Fibroblast of skin of right biceps (primary cell): ENCODE measurements at places on chromosomes 7 and 10.

- DNase-seq, result no peak
Measured at GRCh38 chr10:32348297-32349198, 1.6 kb upstream of the EPC1 start.

GRCh38 chr10:110207011-110207804 lies at the start of gene MXI1:
Gene MXI1, plus strand, starts transcription at chr10:110207605. Its CDS starts 204 bp downstream, at chr10:110207809.
- DNase-seq, result peak; percentile 81

- no peak for DNase-seq
Measured at GRCh38 chr10:126036515-126036914, 140.2 kb downstream of the FANK1 start.

DNA sequence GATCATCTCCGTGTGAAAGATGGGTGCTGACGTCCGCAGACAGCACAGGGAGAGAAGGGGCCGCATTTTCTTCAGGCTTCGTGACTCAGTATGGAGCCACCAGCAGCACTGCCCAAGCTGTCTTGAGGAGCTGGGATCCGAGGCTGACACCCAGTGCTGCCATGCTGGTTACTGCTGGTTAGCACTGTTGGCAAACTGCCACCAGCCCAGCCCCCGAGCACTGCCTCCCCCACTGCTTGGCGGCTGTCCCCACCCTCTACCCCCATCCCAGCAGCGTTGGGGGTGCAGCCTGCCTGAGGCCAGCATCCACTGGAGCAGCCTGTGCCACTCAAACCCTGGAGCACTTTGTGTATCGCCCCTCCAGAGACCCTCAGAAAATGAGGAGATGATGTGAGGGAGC lies 35.8 kb upstream of the EN2 start:
- no peak for DNase-seq

DNA sequence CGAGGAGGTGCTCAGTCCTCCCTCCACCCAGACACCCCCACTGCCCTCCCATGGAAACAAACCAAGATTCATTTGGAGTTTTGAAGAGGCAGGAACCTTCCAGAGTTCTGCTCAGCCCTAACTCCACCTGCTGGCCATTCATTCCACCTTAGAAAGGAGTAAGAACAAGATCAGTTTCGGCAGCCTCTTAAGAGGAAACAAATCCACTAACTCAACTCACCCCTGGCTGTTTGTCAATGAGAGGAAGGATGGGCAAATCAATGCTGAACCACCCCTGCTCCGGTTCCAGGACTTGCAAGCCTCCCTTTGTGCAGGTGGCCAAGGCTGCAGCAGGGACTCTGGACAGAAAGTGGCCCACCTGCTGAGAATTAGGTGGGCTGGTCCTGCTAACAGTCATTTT lies 26.2 kb downstream of the CCDC3 start:
- DNase-seq, result no peak

DNA sequence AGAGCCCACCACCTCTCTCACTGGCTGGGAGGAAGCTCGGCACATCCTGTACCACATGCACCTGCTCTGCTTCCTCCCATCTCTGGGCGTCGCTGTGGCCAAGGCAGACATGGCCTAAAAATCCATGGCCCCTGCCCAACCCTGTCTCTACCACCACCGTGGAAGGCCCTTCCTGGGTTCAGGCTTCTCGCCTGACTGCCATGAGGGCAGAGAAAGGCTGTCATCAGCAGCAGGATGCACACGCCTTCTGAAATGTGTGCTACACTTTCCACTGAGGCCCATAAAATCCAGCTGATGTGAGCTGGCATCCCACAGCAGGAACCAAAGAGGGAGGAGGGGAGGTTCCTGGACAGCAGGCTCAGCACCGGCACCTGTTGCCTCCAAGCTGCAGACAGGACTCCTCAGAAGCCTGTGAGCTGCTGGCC lies 93.4 kb downstream of the PTPRN2 start:
- DNase-seq, result no peak

DNA sequence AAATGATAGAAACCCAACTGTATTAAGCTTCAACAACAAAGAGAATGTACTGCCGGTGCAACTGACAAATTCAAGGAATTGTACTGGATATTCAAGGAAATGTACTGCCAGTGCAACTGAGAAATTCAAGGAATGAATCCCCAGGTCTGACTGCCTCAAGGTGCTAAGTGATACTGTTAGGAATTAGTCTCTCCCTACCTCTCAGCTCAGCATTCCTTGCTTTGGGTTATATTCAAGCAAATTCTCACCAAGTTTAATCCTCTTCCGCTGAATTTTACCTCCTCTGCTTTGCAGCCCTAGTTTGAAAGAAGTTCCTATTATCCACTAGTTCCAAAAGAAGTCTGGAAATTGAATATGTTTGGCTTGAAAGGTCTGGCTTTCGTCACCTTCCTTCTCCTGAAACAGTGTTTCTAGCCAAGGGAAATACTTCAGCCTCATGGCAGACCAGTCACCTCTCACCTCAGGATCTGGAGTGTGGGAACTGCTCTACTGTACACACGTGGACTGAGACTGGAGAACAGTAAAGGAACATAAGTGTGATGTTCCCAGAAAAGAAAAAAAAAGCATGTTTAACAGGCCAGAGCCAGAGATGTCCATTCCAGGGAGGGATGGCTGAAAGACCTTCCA lies 60.4 kb downstream of the SORCS1 start:
- no peak for DNase-seq

GRCh38 chr7:23247046-23247602 lies 549 bp downstream of the GPNMB start:
- no peak for DNase-seq

DNA sequence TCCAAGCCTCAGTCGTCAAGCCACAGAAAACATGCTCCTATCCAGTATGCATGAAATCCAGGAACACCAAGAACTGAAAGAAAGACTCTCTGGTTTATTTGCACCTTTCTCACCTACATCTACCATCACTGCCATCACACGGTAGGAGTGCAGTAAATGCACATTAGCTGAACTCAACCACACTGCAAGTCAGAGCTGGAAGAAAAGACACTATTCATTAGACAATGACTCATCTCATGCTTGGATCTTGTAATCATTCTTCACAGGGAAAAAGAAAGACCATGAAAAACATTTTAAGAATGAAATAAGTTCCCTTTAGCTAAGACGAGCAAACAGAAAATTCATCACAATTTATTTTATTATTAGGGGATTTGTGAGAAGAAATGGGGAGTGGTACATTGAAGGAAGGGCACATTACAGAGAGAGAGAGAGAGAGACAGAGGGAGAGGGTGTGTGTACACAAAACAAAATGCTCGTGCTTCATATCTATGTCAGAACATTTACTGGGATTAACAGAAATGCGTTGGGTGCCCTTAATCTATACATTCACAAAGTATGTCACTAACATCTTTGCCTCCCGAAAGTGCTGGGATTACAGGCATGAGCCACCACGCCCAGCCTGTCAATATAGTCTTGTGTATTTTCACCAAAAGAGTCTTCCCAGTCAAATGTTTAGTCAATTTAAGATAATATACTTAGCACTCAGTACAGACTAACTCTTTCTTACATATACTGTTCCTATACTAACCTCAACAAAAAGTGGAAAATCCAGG lies 324.9 kb downstream of the PARD3 start:
- peak; percentile 73 for DNase-seq

- no peak for DNase-seq
Measured at GRCh38 chr7:98826811-98827231, 43.0 kb downstream of the TMEM130 start.

DNA sequence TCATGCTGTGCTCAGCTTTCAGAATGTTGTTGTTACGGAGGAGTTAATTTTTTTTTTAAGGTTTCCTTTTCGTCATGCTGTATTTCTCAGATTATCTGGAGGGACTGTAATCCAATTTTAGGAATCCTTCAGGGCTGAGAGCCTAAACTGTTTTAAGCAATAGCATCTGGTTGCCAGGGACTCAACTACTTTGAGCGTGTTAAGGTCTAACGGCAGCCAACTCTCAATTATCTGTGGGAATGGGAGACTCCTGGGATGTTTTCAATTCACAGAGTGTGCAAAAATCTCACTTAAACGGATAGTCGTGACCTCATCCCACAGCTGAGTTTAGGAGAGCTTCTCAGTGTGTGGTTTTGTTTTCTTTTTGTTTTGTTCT lies 291.7 kb downstream of the AUTS2 start:
- DNase-seq, result no peak

GRCh38 chr7:463817-464453 lies 55.7 kb downstream of the PDGFA start:
- no peak for DNase-seq

GRCh38 chr10:130804281-130804680 lies 507.2 kb downstream of the TCERG1L start:
- no peak for DNase-seq

DNA sequence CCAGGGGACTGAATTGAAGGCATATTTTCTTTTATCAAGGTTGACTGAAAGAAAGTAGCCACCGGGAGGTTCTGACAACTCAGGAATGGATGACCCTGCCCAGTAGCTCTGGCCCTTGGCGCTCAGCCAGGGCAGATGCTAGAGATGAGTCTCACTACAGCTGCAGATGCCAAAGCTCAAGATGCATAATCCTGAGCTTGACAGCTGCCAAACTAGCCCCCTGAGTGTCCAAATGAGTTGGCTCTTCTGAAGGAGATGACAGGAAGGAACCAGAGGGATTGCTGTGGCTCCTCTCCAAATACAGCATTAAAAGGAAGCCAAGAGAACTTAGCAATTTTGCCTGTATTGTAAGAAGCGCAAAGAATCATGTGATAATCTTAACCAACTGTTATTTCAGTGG lies 78.4 kb downstream of the NXPH1 start:
- DNase-seq, result no peak

- peak; percentile 68 for DNase-seq
Measured at GRCh38 chr10:103554488-103555324, 61.2 kb downstream of the NEURL1 start.

GRCh38 chr7:39650676-39651075 lies 27.3 kb downstream of the RALA start:
- peak; percentile 74 for DNase-seq

- no peak for DNase-seq
Measured at GRCh38 chr10:132899054-132899750, 43.2 kb downstream of the CFAP46 start.

DNA sequence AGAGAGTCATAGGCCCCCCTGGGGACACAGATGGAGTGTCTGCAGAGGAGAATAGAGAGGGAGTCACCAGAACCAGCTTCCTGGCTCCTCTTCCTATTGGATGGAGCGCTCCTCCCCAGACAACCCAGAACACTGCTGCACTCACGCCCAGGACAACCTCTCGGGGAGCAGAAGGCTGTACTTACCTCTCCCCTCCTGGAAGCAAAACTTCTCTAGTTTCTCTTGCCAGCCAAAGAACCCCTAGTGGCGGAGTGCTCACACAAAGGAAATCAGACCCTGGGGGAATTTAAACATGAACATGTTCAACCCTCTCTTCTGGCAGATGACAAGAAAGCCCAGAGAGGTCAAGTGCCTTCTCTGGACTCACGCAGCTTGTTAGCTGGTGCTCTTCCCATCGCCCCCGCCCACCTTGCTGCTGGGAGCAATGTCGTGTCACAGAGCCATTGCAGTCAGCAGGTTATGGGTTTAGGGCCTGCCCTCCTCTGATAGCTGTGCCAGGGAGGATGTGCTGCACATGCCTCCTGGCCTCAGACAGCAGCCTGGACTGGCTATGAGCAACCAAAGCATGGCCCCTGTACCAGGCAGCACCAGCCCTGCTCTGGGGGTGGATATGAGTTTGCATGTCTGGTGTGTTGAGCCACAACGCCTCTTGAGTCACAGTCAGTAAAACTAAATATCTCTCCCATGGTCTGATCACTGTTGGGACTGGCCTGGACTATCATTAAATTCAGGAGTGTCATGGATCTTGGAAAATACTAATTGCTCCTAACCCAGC lies 84.4 kb downstream of the SLIT1 start:
- DNase-seq, result no peak

GRCh38 chr7:103573479-103574058 lies 127.6 kb upstream of the SLC26A5 start:
- peak; percentile 36 for DNase-seq

DNA sequence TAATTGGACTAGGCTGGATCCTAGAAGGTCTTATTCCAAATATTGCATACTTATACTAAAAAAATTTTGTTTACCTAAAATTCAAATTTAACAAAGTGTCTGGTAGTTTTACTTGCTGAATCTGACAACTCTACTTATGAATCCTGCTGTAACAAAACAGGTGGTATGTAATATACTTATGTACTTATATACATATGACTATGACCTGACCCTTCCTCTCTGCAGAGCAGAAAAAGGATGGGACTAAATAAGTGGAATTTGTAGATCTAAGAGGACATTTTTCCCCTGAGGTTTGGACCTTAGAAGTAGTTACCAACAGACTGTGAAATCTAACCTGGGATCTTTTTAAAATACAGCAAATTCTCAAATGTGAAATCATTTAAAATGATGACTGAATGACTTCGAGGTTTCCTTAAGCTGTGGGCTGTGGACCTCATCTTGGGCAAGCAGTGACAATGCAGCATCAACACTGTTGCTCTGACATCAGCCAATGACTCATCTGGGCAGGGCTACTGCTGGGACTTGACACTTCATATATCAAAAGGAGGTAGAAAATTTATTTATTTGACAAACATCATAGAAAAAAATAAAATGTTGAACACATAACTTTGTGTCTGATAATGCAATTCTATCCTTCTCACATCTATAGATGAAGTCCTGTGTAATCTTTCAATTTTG lies 73.6 kb downstream of the RELN start:
- no peak for DNase-seq

DNA sequence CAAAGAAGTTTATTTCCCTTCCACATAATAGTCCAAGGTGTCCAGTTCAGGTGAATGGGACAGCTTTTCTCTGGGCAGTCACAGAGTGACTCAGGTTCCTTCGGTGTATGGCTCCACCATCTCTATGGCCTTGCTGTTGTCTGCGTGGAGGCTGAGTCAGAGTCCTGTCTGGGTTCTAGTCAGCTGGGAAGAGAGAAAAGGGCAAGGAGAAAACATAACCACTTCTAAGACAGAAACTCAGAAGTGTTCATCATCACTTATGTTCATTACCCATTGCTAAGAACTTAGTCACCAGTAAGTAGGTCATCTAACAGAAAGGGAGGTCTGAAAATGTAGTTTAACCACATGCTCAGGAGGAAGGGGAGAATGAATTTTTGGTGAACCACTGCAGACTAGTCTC lies 32.4 kb upstream of the CCDC7 start:
- DNase-seq, result peak; percentile 97

DNA sequence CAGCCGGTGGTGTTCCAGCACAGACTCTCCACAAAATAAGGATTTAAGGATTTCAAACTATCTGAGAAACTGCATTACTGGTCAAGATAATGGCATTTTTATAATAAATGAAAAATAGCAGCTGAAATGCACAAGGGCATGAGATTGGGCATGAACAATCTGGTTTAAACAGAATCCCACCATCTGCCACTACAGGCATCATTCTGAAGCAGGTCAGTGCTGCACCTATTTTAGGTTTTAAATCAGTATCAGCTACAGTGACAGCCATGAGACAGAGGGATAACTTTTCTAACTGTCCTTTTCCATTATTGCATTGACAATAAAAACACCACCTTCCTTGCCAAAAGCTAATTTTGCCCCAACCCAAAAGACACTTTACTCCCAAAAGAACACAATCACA lies 186.8 kb downstream of the ETV1 start:
- no peak for DNase-seq

- DNase-seq, result peak; percentile 89
Measured at GRCh38 chr7:153858355-153858754, 193.8 kb upstream of the DPP6 start.

- DNase-seq, result no peak
Measured at GRCh38 chr7:100667331-100668068, 6.0 kb upstream of the GNB2 start.

- no peak for DNase-seq
Measured at GRCh38 chr10:110241841-110242240, 34.4 kb downstream of the MXI1 start.
